ENCODE measurements at places on chromosomes 12 and 14.

DNA sequence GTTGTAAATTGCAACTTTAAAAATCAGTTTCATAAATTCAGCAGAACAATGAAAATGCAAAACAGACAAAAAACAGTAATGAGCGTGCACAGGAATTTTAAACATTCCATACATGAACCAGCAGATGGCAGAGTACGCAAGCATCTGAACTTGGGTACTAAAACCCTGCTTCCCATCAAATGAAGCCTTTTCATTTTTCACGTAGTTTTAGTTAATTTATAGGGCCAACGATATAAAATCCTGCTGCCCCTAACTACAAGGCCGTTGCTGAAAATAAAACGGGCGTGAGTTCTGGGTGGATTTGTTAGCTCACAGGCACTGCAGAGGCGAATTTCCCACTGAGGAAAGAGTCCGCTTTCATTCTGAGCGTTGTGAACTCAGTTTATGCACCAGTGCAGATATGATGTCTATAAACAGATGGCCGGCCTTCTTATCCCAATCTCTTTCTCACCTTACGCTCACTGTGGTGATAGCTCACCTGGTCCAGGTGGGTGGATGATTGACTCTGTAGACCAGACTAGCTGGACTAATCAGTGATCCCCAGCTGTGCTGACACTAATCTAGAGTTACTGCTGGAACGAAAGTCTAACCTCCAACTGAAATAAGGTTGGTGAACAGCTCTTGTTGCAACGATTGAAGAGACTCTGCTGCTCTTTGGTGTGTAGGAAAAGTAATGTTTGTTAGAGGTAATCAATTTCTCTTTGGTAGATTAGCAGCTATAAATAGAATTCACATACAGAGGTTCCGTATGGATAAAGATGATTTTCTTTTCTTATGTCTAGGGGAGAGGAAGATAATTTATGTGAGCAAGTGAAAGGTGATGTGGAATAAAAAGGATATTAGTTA is 89.2 kb downstream of the PDZRN4 start:
- DNase-seq, result peak; percentile 67

DNA sequence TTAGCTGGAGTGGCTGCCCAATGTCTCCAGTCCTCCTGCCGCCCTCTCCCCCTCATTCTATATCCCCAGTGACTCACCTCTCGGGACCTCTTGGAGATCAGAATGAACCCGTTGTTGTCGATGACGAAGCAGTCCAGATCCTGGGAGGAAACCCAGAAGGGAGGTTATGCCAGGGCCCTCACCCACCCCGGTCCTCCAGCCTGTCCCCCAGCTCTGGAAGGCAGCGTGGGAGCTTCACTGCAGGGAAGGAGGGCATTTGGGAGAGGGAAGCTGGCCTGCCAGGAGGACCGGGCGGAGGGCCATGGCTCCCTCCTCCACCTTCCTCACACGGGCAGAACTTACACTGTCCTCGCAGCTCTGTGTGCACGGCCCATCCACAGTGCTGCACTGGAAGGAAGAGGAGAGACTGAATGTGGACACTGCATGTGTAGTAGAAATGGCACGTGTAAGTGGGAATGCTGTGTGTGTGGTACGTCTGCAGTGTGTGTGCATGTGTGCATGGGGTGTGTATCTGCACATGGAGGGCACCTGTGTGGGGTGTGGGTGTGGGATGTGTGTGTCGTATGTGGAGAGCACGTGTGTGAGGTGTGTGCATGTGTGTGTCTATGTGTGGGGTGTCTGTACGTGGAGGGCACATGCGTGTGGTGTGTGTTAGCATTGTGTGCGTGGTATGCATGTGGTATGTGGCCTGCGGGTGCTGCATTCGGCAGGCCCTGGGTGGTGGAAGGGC is 10.0 kb upstream of the LRTM2 start:
- DNase-seq, result no peak

DNA sequence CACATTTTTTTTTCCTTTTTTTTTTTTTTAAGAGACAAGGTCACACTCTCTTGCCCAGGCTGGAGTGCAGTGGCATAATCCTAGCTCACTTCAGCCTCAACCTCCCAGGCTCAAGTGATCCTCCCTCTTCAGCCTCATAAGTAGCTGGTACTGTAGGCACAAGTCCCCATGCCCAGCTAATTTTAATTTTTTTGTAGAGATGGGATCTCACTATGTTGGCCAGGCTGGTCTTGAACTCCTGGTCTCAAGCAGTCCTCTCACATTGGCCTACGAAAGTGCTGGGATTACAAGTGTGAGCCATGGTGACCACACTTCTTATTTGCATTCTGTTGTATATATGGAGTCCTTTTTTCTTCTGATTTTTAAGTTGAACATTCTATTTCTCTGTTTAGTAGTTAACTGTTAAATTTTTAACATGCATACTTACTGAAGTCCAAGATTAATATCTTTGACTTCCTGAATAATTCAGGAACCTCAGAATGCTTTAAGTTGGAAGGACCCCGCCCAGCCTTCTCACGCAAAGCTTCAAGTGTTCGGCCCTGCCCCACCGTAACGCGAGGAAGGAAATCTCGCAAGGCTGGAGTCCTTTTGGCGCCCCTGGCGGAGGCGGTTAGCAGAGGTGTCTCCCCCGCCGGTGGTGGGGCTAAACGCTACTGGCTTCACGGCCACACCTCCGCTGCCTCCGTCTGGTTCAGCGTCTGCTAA is 21.6 kb downstream of the SPATS2 start:
- DNase-seq, result no peak

DNA sequence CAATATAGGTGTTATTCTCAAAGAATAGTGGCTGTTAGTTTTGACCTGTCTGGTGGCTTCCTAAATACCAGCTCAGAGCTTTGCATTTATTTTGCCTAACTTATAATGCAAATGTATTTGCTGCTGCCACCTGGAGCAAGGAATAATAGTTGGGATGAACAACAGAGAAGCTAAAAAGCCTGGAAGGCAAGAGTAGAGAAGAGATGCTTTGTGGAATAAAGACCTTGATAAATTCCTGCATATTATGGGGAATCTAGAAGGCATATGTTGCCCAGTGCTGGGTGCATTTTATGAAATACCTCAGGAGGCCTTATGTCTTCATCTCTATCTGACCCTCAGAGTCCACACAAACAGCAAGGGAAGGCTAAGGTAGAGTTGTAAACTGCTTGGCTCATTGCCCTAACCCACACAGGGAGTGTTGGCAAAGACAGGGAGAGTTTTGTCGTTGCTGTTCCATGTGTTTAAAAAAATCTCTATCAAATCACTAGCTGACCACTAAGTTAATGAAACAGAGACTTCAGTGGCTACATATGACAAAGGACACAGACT is 53.7 kb upstream of the SCAF11 start:
- DNase-seq, result no peak

DNA sequence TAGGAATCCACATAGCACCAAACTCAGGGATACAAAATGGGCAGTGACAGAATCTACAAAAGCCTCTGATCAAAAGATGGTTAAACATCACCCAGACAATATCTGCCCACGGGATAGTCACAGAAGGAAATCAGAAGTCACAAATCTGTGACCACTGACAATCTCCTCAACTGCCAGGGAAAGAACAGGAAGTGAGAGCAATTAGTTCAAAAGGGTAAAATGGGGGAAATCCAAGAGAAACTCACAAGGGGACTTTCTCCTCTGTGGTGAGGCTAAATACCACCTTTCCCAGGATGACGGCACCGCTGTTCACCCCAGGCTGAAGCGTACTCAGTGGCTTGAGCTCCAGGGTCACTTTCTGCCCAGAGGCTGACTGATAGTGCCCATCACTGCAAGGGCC is 10.7 kb downstream of the TTC5 start:
- DNase-seq, result no peak

DNA sequence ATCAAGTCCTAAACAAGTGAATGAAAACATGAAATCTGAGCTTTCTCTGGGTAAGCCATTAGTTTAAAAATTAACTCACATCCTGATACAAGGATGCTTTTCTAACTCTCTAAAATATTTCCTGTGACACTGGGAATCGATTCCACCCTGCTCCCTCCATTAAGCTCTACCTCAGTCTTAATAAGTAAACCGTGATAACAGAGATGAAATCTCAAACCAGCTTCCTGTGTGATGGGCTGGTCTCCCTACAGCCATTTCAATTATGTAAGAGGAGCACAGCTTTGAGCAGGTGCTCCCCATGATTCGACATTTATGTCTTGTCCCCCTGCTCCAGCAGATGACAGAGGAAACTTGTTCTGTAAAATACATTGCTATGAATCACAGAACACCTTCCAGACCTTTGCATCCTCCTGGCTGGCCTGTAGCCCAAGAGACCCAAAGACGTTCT is 59.0 kb downstream of the GAS2L3 start:
- no peak for DNase-seq

- DNase-seq, result no peak
These were observed 140.1 kb upstream of the CPSF6 start for GRCh38 chr12:69099201-69099837.

- DNase-seq, result no peak
These were observed 185.8 kb downstream of the STXBP6 start for GRCh38 chr14:24863968-24864684.

GRCh38 chr12:6883683-6884082 is 10.6 kb upstream of the SPSB2 start:
- no peak for DNase-seq

- DNase-seq, result no peak
These were observed 541.9 kb upstream of the SEL1L start for GRCh38 chr14:82075566-82075965.

GRCh38 chr12:94551810-94552209 is 92.1 kb upstream of the CEP83 start:
- no peak for DNase-seq

- no peak for DNase-seq
These were observed 37.1 kb downstream of the ZC3H14 start for GRCh38 chr14:88599761-88600439.

DNA sequence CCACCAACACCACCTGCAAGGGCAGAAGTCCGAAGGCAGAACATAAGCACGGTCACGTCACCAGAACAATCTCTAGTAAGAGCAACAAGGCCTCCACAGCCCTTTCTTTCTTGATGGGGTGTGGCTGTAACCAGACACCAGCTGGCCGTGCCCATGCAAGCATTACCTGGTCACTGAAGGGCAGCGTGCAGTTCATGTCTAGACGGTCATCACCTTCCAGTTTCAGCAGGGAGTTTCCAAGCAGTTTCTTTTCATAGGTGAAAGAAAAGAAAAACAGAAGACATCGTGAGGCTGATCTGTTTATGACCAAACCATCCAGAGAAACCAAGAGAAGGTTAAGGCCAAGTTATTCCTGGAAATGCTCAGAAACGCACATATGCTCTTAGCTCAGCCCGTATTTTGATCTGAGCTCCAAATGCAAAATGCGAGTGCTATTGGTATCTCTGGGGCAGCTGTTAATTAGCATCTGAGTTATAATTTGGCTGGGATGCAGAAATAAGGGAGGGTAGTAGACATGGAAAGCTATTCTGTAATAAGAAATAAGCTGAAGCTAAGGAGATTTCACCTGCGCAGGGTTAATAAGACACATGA is 42.5 kb downstream of the PRKAB1 start:
- DNase-seq, result no peak

GRCh38 chr12:57892232-57892972 is 45.9 kb upstream of the CTDSP2 start:
- DNase-seq, result no peak

- DNase-seq, result no peak
These were observed 31.2 kb upstream of the KLC1 start for GRCh38 chr14:103597623-103598377.

DNA sequence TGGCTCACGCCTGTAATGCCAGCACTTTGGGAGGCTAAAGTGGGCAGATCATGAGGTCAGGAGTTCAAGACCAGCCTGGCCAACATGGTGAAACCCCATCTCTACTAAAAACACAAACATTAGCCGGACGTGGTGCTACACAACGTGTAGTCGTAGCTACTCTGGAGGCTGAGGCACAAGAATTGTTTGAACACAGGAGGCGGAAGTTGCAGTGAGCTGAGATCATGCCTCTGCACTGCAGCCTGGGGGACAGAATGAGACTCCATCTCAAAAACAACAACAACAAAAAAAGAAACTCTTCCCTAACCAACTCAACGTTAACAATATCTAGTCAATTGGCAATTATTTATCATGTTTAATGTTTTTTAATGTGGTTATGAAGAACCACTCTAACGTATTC is 89.3 kb downstream of the EPS8 start:
- no peak for DNase-seq

DNA sequence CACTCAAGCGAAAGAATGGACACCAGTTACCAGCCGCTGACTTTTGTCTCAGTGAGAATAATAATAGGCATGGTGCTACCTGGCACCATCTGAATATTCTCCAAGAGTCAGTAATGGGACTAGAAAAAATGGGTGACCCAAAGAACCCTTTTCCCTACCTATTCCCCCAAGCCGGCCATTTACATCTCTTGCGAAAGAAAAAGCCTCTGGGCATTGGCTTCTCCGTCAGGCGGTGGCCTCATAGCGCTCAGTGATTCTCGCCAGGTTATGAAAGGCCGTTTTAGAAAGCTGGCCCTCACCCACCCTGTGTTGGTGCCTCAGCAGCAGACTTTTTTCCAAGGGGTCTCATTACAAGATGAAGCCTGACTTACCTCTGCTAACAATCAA is 523 bp upstream of the SLC6A15 start:
- no peak for DNase-seq

DNA sequence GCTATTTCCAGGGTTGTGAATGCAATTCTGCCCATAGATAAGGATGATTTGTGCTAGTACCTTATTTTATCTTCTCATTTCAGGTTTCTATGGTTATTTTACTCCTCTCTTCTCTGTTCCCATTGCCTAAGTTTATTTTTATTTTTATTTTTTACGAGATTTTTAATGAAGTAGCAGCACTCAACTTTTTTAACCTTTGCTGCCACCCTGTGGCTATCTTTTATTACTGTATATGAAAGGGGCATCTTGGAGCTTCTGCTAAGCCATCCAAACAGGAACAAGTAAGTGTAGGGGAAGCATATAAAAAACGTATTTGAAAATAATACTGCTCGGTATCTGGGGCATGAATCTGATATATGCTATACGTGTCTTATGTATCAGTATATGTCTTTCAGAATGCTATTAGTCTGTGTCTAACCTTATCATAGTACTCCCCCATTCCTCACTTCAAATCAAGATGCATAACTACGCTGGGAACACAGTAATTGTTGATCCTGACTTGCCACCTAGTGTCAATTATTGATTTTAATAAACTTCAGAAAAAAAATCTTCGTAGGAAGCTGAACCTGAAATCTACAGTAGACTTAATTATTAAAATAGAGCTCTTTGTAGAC is 60.3 kb downstream of the KLRG1 start:
- no peak for DNase-seq

- DNase-seq, result no peak
These were observed 61.4 kb downstream of the SLC16A7 start for GRCh38 chr12:59657266-59657665.

DNA sequence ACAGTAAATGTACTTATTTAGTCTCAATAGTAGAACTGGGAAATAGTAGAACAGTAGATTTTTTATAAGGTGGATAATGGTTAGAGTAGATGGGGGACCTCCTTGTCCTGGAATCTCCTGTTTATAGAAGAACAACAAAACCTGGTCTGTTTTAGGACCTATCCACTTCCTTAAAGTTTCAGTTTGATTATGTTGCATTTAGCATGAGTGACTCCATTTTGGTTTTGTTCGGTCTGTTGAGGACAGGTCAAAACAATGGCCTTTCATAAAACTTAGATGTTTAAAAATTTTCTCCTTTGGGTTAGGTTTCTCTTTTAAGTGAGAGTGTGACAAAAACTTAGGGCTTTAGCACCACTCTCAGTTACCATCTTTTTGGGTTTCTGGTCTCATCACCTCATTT is 308.9 kb downstream of the BTG1 start:
- no peak for DNase-seq

Measured in hippocampal formation (tissue), 2 donors.